NCI-H446 (cell line): ENCODE measurements at places on chromosomes 3 and 15.

- DNase-seq, result no peak
These were observed 120.1 kb upstream of the NMNAT3 start for GRCh38 chr3:139797724-139798343.

DNA sequence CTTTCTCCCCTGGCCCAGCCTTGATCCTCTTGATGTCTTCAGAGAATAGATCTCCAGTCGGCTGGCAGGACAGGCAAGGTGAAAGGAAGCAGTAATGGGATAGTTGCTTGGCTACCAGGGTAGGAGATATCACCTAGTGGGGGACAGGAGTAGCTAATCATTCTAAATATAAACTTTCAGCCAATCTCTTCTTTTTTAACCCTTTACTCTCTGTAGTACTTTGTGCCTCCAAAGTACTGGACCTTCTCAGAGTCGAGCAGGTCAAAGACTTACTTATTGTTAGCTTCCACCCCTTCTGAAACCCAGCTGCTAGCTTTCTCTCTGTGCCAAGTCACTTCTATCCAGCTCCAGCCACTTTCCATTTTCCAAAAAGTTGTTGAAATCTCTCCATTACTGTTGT is 43.4 kb upstream of the FILIP1L start:
- no peak for DNase-seq

DNA sequence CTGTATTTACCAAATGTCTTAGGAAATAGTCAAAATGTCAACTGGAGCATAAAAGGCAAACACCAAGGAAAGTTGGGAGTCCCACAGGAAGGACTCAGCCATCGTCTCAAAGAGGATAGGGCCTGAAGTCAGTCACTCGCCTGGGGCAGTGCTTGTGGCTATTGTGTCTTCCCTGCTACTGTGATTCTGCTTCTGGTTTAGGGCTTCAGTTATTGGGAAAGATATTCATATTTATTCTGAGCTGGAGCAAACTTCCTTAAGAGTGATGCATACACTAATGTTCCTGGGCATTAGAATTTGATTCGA is 118.1 kb downstream of the EDEM1 start:
- no peak for DNase-seq

GRCh38 chr3:192850451-192850981 is 67.1 kb downstream of the MB21D2 start:
- no peak for DNase-seq

- DNase-seq, result no peak
These were observed 249.0 kb downstream of the NFKBIZ start for GRCh38 chr3:102098130-102098885.

GRCh38 chr15:85534031-85534430 is 153.6 kb downstream of the AKAP13 start:
- DNase-seq, result no peak

- DNase-seq, result no peak
These were observed 114.3 kb upstream of the ARHGEF3 start for GRCh38 chr3:56915966-56916586.

DNA sequence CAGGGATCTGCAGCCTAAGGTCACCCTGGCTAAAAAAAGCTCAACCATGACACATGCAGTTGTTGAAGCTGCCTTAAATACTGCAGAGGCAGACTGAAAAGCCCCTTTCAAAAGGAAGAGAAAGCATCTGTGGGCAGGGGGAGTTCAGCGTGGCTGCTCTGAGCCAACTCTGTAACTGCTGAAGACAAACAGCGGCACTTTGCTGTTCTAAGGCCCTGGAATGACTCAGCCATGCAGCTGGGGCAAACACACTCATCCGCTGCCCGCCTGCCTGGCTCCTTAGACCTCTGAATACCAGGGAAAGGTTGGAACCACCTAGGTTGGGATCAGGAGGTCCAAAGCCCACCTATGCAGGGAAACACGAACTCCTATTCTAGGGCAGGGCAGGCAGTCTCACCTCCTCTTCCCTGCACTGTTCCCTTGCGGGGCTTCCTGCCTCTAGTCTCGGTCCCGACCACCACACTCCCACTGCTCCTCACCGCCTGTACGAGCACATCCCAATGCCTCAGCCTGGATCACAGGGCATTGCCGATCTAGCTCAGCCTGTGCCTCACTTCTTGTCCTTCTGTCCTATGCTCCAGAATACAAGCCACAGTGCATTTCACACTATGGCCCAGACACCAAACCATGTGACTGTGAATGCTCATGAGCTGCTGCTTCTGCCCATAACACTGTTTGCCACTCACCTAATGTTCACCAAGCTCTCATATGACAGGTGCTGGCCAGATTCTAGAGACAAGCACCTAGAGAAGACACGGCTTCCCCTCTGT is 6.6 kb upstream of the MUSTN1 start:
- DNase-seq, result no peak

GRCh38 chr3:41612853-41613252 is 349.1 kb downstream of the ULK4 start:
- DNase-seq, result no peak

GRCh38 chr15:53611145-53611920 is 148.1 kb downstream of the WDR72 start:
- no peak for DNase-seq

DNA sequence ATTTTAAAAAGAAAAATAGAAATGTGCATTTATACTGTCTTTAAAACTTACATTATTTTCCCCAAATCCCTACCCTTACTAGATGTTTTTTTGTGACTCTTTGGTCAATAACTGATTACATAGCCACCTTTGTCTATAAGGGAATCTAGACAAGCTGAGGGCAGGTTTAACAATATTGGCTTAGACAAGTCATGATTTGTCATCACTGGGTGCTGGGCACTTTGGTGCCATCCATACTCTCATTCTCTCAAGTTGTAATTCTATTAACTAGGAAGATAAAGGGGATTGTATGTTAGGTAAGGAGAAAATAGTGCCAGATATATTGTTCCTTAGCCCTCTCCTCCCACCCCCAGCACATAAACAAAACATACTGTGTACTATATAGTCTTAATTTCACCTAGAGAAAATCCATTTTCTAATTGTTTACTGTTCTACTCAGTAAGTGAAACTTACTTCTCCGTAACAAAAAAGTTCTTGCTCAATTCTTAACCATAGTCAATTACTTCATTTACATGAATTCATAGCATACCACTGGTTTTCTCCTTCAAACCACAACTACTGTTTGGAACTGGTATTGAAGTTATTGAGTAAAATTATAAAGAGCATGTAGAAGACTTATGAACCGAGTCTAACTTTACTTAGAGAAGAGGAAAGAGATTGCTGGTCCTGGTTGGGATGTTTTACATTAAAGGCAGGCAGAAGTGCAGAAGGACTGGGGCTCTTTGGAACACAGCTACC is 877.1 kb downstream of the PDCD6IP start:
- DNase-seq, result no peak

GRCh38 chr3:83934192-83935021 is 1024.4 kb upstream of the CADM2 start:
- DNase-seq, result no peak

GRCh38 chr3:127135241-127136023 is 57.5 kb upstream of the PRR23E start:
- DNase-seq, result no peak

- no peak for DNase-seq
These were observed 5.8 kb downstream of the RBMS3 start for GRCh38 chr3:29286478-29287240.

DNA sequence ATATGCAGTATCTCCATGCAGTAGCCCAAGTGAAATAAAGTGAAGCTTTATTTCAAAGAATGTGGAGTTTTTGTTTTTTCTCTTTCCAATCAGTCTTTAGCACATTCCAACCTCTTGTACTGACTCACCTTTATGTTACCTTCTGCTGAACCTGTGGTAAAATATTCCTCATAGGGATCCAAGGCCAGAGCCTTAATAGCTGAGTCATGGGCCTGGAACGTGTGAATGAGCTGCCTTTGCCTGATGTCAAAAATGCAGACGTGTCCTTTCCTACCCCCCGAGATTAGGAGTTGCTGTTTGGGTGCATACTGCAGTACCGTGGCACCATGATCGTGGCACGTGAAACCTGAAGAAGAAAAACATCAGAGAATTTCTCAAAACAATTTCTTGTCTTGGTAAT is 108.5 kb downstream of the GLDN start:
- DNase-seq, result no peak

GRCh38 chr15:69744391-69745162 is 292.0 kb downstream of the RPLP1 start:
- no peak for DNase-seq

DNA sequence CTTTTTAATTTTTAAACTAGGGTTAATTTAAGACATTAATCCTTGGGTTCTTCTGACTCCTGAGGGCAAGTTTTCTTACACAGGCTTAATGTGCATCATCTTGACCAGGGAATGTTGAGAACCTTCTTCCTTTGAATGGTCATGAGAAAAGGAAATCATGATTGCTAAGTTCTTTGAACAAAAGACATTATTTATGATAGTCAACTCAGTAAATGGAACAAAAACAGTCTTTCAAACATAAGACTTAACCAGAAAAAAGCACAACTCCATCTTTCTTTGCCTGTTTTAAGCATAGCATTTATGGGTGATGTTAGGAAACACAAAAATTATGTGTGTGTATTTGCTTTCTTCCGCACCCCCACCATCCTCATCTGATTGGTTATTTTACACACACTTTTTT is 5.4 kb downstream of the TLNRD1 start:
- DNase-seq, result no peak

DNA sequence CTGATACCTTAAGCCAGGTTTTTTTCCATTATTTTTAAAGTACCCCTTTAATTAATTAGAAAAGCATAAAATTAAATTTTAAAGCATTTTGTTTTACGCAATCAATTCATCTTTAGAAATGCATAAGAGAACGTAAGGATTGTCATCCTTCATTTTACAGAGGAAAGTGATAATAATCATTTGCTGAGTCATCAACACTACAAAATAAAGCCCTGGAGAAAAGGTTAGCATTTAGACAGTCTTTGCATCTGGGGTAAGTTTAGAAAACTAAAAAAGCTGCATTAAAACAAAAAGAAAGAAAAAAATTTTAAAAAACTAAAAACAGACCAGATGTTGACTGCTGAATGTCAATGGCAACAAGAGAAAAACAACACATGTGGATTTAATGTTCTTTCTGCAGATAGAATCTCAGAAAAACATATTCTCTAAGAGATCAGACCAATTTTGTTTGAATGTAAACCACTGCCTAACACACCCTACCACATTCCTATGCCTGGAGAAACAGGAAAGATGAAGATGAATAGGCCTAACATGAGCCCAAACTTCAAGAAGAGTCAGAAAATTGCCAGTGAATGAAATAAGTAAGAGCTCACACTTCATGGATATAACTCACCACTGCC is 59.9 kb downstream of the SUCNR1 start:
- no peak for DNase-seq

- no peak for DNase-seq
These were observed 23.1 kb downstream of the SQOR start for GRCh38 chr15:45657764-45658545.

GRCh38 chr15:101697488-101697887 is 26.8 kb downstream of the TARS3 start:
- no peak for DNase-seq

DNA sequence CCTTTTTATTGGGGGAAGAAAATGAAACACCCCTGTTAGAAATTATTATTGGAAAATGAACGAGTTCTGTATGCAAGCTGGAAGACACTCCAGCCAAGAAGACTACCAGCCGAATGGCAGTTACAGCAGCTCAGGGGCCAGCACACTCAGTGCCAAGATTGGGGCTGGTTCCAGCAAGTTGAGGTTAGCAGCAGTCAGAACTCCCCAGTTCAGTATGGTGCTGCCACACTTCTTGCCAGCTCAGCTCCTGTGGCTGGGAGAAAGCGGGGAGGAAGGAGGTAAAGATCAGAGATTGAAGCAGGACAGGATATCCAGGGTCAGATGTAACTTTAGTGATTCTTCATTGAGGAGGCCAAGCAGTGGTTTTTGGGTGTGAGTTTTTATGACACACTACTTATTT is 280.2 kb upstream of the NR2E3 start:
- no peak for DNase-seq

DNA sequence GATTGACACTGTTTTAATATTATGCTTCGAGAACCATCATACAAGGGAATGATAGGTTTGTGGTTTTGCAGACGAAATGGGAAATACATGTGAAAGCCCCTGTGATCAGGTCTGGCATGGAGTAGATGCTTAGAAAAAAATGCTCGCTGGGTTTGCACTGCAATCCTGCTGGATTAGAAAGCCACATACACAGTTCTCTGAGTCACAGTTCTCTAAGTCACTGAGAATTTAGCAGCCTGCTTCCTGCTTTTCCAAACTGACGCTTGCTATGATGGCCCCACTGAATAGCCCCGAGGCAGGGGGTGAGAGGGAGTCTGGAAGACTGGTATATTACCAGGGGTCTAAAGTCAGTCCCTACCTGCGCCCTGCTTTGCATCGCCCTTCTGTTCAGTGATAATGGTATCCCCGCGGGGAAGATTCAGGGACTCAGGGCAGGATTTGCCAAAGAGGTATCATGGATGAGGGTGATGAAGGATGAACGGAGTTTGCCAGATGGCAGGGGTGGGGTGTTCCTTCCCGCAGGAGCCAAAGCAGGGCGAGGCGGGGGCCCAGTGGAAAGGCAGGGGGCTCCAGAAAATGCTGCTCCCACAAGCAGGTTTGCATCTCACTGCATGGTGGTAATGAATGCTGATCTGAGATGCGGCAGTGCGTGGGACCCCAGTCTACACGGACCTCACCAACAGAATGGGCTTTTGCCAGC is 82.3 kb downstream of the IQSEC1 start:
- DNase-seq, result no peak

GRCh38 chr15:31465083-31465955 is 138.7 kb downstream of the KLF13 start:
- DNase-seq, result no peak

DNA sequence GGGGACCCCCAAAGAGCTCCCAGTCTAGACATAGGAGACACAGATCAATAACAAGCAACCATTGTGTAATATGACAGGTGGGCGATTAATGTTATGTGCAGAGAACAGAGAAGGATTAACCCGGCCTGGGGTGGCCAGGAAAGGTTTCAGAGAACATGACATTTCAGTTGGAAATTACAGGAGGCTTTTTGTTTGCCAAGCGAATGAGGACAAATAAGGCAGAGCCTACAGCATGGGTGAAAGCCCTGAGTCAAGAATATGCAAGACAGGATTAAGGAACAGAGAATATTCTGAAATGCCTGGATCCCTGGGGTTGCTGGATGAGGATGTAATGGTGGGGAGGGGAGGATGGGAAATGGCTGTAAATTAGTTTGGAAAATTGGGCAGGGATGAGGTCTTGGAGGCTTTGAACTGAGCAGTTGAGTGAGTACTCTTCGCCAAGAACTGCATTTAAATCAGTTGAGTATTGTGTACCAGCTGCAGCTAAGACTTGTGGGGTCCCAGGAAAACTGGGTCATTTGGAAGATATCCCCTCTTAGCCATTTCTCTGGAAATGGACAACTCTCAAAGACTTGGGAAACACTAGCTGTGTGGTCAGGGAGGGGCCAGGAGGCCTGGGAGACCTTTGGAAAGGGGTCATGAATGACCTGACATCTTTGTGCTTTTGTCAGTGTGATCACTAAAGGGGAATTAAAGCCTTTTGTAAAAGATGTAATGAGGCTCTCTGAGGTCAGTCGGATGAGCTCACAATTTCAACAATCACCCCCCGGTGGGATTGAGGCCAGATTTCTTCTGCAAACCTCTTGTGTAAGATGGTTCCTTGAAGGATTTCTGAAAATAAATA is 198.6 kb upstream of the NR2E3 start:
- no peak for DNase-seq

GRCh38 chr15:25859838-25860645 is 3.1 kb downstream of the ATP10A start:
- DNase-seq, result no peak
